ENCODE measurements at places on chromosomes 5 and 9. TPM values are rescaled to one million over a fixed set of nuclear protein-coding genes. Genes with fewer than 3 reads are reported as not detected.

Gene BHMT
- total RNA-seq = 0.17 TPM

Gene PCDH1
- 2.3 TPM for total RNA-seq

Gene CRB2
- not detected for total RNA-seq

Gene PPIC
- 70.1 TPM for total RNA-seq

Gene CCL21
- not detected for total RNA-seq

Gene TMED9
- 139 TPM for total RNA-seq

Gene TAS2R1
- not detected for total RNA-seq

Gene POU5F2
- 0.51 TPM for total RNA-seq

Gene FGD3
- not detected for total RNA-seq

Gene FSTL4
- not detected for total RNA-seq

Gene BRINP1
- total RNA-seq = 0.33 TPM

Measured in fibroblast of lung (primary cell).